Testis (tissue), 5 donors: ENCODE measurements at places on chromosomes 1 and 21. TPM values are rescaled to one million over a fixed set of nuclear protein-coding genes. Genes with fewer than 3 reads are reported as not detected.

- no peak for DNase-seq
These were observed 268.5 kb downstream of the PTPRC start for GRCh38 chr1:198907423-198907746.

GRCh38 chr1:239817801-239818200 lies 273.9 kb upstream of the FMN2 start:
- DNase-seq, result no peak

GRCh38 chr21:39105341-39105765 lies 77.9 kb downstream of the PSMG1 start:
- DNase-seq, result no peak

DNA sequence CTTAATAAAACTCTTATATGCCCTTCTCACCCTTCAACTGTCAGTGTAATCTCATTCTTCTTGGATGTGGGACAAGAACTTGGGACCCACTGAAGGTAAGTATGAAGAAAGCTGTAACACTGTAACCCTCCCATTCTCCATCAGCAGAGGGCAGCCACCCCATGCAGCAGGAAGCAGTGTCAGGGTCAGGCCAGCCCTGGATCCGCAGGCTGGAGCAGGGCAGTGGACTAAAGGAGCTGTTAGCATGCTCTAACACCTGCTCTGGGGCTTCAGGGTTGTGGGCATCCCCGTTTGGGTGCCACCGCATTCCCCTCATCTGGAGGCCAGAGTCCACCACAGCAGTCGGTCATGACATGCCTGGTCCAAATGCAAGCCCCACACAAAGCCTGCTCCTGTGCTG lies 156.5 kb downstream of the HIVEP3 start:
- no peak for DNase-seq

DNA sequence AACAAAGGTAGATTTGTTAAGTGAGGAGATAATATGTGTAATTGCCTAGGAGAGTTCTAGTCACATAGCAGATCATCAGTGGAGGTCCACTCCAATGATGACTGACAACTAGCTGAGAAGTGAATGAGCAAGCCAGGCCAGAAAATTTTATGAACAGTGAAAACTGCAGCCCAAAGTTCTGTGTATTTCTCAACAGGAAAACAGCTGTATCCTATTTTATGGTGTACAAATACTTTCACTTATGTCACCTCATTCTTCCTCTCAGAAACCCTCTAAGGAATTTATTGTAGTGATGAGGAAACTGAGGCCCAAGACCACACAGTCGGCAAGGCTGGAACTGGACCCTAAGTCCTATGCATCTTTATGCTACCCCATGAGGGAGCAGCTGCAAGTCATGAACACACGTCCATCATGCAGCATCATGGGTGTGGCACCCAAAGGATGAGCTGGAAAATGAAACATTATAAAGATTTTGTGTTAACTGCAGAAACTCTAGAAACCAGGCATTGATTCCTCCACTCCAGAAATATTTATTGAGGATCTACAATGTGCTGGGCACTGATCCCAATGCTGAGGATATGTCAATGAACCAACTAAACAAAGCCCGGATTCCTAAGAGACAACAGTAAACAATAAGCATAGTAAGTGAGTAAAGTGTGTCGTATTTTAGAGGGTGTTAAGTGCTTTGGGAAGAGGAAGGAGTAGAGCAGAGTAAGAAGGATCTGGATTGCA lies 99.5 kb upstream of the DUSP10 start:
- DNase-seq, result no peak

DNA sequence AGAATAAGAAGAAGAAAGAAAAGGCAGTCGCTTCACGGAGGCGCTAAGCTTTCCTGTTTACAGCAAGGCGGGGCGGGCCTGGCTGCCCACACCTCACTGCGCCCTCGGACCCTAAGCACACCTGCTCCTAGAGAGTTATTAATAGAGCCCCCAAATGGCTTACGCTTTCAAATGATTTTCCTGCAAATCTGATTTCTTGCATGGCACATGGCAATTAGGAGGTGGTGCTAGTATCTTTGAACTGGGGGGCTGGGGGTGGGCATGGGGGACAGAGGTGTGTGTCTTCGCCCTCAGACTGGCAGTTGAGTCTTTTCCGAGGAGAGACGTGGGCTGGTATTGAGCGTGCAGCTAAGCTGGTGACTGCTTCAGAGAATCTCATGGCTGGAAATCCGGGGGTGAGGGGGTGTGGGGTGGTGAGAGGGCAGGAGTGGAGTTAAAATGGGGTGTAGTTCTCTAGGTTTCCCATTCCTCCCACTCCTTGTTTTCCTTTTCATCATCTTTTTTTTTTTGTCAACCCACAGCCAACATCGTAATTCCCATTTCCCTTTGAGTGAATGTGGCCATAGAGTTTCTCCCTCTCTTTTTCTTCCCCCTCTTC lies 1.3 kb downstream of the S1PR1 start:
- no peak for DNase-seq

- DNase-seq, result no peak
These were observed 23.1 kb upstream of the PKP1 start for GRCh38 chr1:201260236-201260590.

Gene MYBPH
- polyA plus RNA-seq, result 2.9 TPM

Gene OR2T35
- polyA plus RNA-seq, result not detected

Gene TAS1R3
- 0.66 TPM for polyA plus RNA-seq

Gene EPB41
- 23.5 TPM for polyA plus RNA-seq

Gene ZRANB2
- polyA plus RNA-seq, result 92.7 TPM

- DNase-seq, result no peak
These were observed 85.4 kb downstream of the TLR5 start for GRCh38 chr1:223057569-223058093.

- no peak for DNase-seq
These were observed 12.3 kb downstream of the SLC35E2B start for GRCh38 chr1:1680031-1680911.

- DNase-seq, result no peak
These were observed 6.6 kb upstream of the RUNX3 start for GRCh38 chr1:24936684-24937083.

DNA sequence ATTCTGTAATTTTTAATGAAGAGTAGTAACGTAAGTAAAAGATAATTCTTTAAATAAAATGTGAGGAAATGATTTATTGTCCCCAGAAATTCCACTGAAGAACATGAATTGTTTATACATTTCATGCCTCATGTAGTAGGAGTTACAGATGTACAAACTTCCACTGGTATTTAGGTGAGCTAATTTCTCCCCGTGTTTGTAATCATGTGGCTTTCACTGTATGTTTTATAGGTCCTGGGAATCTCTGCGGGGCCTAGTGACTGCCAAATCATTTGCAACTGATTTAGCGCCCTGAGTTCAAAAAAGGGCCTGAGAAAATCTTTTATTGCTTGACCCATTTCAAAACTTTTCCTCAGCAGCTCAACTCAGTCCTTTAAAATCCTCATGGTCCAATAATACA lies 30.5 kb upstream of the FASLG start:
- no peak for DNase-seq

Gene ST6GALNAC3
- polyA plus RNA-seq, result 0.46 TPM

DNA sequence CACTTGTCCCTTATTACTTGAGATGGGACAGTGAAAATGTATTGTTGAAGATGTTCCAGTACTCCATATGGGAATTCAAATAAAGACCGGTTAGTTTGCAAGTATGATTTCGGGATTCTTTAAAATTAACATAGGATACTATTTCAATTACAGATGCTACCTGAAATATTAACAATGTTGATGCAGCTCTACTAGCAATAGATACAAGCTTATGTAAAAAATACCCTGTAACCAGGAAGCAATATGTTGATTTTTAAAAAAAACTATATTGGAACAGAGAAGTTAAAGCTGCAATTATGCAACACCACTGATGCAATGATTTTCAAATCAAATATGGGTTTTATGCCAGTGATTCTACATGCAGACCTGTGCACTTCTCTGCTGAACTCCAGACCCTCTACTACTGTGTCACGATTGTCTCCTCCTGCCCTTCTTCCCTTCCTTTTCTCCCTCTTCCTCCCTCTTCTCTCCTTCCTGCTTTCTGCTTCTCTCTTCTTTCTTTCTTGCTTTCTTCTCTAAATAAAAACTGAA lies 179.2 kb downstream of the ATP6V1G3 start:
- no peak for DNase-seq

GRCh38 chr21:26743524-26743923 lies 101.7 kb downstream of the ADAMTS1 start:
- no peak for DNase-seq

- DNase-seq, result no peak
These were observed 68.7 kb downstream of the MORN1 start for GRCh38 chr1:2322581-2323211.

GRCh38 chr21:45011911-45012661 lies 62.3 kb upstream of the ADARB1 start:
- DNase-seq, result no peak

Gene C1orf21
- polyA plus RNA-seq, result 17.2 TPM

Gene CYP4A22
- polyA plus RNA-seq, result 0.22 TPM

DNA sequence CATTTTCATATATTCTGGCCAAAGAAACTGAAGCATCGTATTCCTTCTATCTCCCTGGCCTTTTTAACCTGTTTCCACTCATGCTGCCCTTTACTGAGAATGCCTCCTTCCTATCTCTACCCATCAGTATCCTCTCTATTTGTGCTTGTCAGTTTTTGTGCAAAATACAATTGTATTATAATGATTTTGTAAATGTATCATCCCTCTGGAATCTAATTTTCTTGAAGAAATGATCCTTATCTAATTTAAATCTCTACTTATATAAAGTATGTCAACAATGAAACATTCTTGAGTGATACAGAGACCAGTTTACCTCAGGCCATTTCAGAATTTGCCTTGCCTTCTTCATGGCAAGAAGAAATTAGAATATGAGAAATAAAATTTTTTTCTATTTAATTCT lies 59.0 kb upstream of the TEKT2 start:
- no peak for DNase-seq

Gene NEXN
- 2.5 TPM for polyA plus RNA-seq

DNA sequence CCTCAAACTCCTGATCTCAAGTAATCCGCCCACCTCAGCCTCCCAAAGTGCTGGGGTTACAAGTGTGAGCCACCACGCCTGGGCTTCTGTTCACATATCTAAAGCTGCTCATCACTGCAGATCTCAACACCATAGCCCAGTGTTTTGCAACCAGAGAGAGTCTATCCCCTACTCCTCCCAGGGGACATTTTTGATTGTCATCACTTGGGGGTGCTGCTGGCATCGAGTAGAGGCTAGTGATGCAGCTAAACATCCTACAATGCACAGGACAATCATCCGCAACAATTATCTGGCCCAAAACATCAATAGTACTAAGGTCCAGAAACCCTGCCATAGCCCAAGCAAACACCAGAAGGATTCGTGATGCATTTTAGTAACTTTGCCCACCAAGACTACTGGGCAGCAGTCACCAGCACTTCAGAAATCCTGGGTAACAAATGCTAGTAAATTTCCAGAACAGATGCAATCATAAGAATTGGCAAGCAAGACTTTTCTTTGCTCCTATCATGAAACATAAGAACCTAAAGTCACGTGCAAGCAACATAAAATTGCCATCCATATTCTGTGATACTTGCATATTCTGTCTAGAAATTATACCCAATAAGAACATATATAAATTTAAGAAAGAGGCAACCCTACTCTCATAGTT lies 159.2 kb downstream of the APP start:
- no peak for DNase-seq

DNA sequence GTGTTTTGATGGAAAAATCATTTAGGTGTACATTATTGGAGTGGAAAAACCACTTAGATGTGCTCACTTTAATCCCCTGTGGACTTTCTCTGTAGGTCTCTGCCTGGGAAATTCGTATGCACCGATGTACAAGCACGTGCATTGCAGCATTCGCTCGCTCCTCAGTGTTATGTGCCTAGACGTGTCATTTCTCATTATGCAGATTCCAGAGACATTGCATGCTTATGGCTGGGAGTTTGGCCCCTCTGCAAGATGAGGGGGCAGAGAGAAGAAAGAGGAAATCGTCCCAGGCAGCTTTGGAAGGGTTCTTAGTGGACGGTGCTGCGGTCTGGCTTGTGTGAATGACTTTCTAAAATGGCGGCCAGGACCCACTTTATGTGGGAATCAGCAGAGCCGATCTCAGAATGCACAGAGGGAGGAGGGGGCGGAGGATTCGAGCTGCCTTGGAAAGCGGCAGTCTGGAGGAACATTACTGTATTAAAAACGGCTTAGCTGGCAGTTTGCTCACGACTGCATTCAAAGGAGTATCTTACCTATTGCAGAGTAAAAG lies 2.3 kb downstream of the SPEN start:
- peak; percentile 77 for DNase-seq

Gene KCNAB2
- 9.8 TPM for polyA plus RNA-seq

Gene ATAD3C
- polyA plus RNA-seq, result 1.5 TPM

DNA sequence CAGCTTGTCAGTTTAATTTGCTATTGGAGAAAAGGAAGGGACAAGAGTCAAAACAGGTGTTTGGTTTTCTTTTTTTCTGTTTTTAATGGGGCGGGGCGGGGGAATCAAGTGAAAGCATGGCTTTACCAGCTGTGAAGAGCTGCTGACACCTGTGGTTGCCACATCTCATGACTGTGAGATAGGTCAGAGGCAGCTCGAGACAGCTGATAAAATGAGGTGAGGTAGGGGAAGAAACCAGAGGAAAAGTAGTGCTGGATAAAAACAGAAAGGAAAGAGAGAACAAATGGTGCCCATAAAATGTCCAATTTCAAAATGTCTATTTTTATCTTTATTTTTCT lies 272.3 kb downstream of the NEGR1 start:
- DNase-seq, result no peak

DNA sequence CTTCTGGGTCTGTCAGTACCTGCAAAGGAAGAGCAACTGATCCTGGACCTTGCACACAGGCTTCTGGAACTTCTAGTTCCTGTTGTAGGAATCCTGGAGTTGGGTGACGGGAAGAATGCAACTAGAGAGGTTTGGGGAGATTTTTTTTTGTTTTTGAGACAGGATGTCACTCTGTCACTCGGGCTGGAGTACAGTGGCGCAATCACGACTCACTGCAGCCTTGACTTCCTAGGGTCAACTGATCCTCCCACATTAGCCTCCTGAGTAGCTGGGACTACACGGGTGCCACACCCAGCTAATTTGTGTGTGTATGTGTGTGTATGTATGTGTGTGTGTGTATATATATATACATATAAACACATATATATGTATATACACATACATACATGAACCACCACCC lies 18.8 kb downstream of the ENTREP3 start:
- DNase-seq, result no peak

- no peak for DNase-seq
These were observed 219.0 kb upstream of the HOOK1 start for GRCh38 chr1:59595774-59596173.

- peak; percentile 74 for DNase-seq
These were observed 1.6 kb upstream of the ENO1 start for GRCh38 chr1:8879922-8880676.

- DNase-seq, result no peak
These were observed 13.2 kb upstream of the MYOG start for GRCh38 chr1:203098914-203099520.

GRCh38 chr1:166843769-166844596 lies 4.7 kb downstream of the POGK start:
- DNase-seq, result no peak

GRCh38 chr1:181430015-181430885 lies 53.1 kb upstream of the CACNA1E start:
- peak; percentile 71 for DNase-seq

Gene LCE1E
- polyA plus RNA-seq, result not detected

GRCh38 chr21:34072145-34073031 lies 990 bp upstream of the MRPS6 start:
- peak; percentile 68 for DNase-seq

Gene DIRAS3
- polyA plus RNA-seq, result 13.8 TPM
